ENCODE measurements at places on chromosomes 12 and 14. TPM values are rescaled to one million over a fixed set of nuclear protein-coding genes. Genes with fewer than 3 reads are reported as not detected.

The COL2A1 gene
- not detected for total RNA-seq

DNA sequence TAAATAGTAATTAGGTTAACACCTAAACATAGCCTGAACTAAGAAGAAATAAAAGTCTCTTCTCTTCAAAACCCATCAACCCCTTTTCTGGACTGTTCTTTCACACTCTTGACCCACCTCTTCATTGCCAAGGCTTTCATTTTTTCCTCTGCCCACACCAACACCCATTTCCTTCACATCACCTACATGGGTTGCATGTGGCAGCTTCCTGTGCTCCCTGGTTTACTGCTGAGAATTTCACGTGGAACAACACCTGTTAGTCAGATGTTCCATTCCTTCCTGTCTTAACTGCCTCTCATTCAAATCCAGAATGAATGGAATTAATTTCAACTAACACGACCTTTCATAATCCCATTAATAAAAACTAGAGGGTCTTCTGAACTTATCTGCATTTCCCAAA lies 157.3 kb downstream of the BCAT1 start:
- no peak for DNase-seq

DNA sequence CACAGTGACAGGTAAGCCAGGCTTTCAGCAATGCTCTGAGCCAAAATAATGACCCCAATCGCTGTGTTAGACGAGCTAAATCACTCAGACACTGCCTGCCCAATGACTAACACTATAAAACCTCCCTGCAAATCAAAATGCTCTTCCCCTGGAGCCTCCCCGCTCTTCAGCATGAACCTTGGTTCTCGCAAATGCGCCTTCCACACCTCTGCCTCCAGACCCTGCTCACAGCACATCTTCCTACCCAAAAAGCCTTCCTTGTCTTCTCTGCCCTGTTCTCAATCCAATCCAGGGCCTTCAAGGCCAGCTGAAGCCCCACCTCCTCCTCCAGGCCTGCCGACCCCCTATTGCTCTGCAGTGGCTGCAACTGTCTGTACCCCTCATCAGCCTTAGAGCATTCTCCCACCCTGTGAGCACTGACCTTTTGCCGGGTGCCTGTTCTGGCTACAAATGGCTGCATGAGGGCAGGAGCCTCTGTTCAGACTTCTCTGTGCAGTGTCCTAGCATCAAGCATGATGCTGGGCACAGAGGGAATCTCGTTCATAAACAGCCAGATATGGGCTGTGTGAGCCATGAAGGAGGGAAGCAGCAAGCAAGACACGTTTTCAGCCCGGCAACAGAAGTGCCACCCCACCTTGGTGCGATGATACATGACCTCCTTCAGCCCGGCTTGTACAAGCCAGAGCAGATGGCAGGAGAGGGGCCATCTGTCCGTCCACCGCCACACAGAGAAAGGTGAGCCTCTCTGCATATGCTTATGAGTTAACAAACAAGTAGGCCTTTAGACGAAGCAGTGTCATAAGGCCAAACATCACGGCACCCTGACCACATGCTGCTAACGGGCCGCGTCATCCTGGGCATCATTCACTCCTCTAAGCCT lies 64.5 kb upstream of the DDX11 start:
- DNase-seq: no peak

- DNase-seq: no peak
Measured at GRCh38 chr12:111410431-111411184, 4.9 kb downstream of the SH2B3 start.

DNA sequence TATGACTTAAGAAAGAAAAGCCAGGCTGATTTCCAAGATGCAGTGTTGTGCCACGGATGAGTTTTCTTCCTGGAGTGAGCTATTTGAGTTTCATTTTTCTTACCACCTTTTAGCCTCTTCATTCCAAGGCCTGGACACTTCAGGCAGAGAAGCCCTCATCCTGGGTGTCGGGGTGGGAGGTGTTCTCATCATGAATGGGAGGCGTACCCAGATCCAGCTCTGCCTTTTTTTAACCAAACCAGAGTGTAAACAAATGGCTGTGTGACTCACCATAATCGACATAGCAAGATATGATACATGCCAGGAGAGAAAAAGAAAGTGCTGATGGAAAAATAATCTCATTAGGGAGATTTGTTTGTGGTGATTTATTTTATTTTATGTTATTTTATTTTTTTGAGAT lies 79.9 kb downstream of the ARF6 start:
- peak; percentile 92 for DNase-seq

DNA sequence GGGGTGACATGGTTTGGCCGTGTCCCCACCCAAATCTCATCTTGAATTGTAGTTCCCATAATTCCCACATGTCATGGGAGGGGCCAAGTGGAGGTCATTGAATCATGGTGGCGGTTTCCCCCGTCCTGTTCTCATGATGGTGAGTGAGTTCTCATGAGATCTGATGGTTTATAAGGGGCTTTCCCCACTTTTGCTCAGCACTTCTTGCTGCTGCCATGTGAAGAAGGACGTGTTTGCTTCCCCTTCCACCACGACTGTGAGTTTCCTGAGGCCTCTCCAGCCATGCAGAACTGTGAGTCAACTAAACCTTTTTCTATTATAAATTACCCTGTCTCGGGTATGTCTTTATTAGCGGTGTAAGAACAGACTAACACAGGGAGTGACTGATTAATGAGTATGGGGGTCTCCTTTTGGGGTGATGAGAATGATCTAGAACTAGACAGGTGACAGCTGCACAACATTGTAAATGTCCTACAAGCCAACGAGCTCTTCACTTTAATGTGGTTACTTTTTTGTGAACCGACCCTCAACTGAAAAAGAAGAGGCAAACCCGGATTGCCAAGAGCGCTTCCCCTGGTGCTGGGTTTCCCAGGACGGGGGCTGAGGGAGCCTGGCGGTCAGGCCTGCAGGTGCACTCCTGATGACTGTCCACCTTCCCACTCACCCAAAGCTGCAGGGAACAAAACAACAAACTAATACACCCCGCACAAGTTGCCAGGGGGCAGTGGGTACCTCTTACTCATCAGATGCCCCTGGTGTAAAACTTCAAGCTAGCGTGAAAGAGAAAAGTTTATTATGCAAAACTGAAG lies 90.1 kb downstream of the NCOR2 start:
- DNase-seq: no peak

- no peak for DNase-seq
Measured at GRCh38 chr12:15600223-15600935, 188.8 kb downstream of the EPS8 start.

Data from IMR-90 (cell line).